ENCODE measurements at places on chromosomes 7 and 10.

GRCh38 chr10:128812000-128812399 lies 655.0 kb upstream of the MGMT start:
- peak; percentile 76 for DNase-seq

DNA sequence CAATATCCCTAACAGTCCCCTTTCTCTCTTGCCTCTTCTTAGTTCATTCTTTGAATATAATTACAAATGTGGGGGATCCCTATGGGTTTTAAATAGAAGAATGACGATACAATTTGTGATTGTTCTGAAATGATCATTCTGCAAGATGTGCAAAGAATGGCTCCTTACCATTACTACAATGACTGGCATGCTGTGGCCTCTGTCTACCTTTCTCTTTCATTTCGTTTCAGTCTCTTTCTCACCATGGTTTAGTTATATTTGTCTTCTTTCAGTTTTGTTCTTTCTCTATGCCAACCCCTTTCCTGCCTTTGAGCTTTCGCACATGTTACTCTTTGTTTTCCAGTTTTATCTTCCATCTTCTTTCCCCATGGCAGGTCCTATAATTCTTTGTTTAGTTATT lies 176.5 kb downstream of the SUGCT start:
- no peak for DNase-seq

DNA sequence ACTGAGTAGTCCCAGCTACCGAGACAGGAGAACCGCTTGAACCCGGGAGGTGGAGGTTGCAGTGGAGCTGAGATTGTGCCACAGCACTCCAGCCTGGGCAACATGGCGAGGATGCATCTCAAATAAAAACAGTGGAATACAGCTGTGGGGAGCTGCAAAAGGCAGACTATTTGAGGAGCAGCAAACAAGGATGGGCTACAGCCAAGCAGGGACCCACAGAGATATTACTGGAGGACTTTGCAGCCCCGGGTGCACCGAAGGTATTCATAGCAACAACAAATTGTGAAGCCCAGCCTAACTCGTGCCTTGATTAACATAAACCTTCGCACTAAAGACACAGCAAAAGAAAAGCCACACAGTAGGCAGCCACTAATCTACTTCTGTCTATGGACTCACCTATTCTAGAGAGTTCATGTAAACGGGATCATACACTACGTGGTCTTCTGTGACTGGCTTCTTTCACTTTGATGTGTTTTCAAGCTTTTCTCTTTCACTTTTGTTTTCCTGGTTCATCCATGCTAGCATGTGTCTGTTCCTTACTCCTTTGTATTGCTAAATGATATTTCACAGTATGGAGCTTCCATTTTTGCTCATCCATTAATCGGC lies 34.0 kb downstream of the PODXL start:
- DNase-seq = no peak

DNA sequence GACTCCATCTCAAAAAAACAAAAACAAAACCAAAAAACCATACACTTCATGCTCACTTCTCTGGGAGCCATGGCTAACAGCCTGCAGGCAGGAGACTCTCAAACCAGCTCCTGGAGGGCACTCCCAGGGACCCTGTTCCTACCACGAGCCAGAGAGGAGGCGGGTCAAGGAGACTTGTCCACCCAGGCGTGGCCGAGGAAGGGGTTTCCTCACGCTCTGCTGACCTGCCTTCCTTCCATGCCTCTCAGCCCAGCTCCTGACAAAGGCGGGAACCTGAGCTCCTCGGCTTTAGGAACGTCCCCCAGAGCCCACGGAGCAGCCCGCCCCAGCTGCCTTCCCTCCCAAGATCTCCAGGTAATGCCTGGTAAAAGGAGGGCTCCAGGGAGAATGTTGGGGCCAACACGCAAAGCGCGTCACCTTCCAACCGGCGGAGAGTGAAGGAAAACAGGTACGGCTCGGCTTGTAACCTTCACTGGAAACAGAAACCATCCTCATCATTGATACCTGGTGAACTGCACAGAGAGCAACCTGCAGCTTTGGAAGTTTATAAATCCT lies 9.5 kb downstream of the GPR146 start:
- no peak for DNase-seq

GRCh38 chr10:59655309-59655708 lies 54.3 kb downstream of the SLC16A9 start:
- no peak for DNase-seq

- DNase-seq = no peak
Observed at GRCh38 chr10:70969188-70969587, 80.8 kb upstream of the PCBD1 start.

DNA sequence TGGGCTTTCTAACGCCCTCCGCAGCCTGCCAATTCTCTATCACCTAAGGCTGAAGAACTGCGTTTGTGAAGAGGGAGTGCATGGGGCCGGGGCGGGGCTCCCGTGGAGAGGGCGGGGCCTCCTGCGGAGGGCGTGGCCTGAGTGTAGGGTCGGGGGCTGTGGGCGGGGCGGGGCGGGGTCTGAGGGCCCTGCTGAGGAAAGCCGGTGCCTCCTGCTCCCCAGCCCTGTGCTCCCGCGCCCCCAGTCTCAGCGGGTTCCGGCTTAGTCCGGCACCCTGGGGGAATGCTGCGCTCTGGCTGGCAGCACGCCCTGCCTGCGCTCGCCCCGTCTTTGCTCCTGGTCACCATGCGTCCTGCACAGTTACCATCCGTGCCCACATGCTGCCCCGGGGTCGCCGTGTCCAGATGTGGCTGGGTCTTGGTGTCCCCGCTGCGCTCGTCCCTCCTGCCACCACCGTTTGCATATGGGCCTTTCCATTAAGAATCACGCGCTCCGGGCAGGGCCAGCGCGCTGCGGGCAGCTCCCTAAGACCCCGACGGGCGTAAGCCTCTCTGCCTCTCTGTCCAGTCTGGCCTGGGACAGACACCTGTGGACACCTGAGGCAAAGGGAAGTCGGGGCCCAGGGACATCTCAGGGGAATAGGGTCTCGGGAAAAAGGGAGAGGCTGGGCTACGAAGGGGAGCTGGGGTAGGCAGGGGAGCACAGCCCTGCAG lies 144.0 kb upstream of the RET start:
- no peak for DNase-seq

GRCh38 chr7:139328375-139328774 lies 12.8 kb upstream of the FMC1 start:
- DNase-seq = no peak

GRCh38 chr10:119742947-119743648 lies 17.2 kb downstream of the INPP5F start:
- no peak for DNase-seq

DNA sequence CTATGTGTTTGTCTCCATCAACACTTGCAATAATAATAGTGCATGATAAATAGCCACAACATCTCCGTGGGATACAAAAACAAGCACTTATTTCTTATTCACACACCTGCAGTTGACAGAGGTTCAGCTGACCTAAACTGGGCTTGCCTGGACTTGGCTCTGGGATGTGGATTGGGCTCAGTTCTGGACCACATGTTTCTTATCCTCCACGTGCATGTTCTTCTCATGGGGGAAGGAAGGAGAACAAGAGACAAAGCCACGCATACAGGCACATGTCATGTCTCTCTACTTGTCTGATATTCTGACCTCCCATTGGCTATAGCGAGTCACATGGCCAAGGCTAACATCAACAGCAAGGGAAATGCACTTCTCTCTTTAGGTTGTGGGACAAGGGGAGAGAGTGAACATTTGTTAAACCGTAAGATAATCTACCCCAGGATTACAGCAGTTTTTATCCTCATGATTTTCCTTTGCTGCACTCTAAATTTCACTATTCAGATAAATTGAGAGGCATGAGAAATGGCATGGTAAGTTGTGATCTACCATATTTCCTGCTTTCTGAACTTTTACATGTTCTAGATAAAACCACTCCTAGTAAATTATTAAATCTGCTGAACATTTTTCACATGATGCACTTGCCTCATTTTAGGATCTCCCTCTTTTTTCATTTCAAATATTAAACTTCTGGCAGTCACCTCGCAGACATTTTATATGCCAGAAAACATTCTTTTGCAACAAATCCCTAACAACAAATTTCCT lies 33.7 kb downstream of the CFAP58 start:
- DNase-seq = no peak

- DNase-seq = no peak
Observed at GRCh38 chr7:101124376-101125056, 2.4 kb upstream of the SERPINE1 start.

GRCh38 chr7:28425496-28425895 lies 13.2 kb downstream of the CREB5 start:
- DNase-seq = no peak

- no peak for DNase-seq
Observed at GRCh38 chr10:96502561-96503282, 11.0 kb downstream of the TLL2 start.

DNA sequence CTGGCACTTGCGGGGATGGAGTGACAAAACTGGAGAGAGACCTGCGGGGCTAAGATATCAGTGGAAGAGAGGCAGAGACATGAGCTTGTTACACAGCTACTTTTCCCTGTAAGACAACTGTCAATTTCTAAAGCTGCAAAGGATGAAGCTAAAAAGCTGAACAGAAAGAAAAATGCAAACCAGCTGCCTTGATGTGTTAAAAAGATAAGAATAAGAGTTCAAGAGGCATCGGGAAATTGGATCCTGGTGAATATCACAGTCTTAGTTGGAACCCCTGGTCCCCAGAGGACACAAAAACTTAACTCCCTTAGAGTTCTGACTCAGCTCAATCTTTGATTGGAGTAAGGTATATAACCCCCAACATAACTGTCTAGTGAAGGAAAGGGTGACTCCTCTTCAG lies 38.8 kb downstream of the VPS41 start:
- DNase-seq = no peak

- DNase-seq = no peak
Observed at GRCh38 chr10:35876248-35876647, 234.2 kb upstream of the FZD8 start.

- DNase-seq = no peak
Observed at GRCh38 chr10:120474956-120475355, 17.9 kb downstream of the PLPP4 start.

GRCh38 chr7:67807826-67808225 lies 811.2 kb downstream of the TYW1 start:
- peak; percentile 16 for DNase-seq

DNA sequence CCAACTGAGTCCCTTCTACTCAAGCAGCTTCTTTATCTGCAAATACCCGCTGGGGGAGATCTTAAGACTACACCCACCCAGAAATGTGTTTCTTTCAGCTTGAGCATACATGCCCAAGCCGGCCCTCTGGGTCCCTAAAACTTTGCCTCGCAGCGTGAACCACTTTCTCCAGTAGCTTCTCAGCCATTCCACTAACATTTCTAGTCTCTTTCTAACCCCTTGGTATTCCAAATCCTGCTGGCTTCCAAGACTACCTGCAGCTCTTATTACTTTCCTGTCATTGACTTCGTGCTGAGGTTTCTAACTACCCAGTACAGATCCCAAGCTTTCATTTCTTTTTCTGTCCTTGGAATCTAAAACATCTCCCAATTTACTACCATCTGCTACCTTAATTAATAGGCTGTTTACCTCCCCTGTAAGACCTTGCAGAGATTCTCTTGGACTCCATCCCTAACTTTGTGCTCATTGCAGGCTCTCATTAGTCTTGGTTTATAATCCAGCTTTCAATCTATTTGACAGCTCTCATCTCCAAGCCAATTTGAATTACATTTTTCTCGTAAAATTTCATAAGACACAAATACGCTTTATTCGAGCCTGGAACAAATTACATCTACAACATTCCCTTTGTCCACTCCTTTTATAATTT lies 153.6 kb downstream of the FGFR2 start:
- DNase-seq = no peak

- no peak for DNase-seq
Observed at GRCh38 chr10:72068901-72069446, 19.4 kb downstream of the SPOCK2 start.

DNA sequence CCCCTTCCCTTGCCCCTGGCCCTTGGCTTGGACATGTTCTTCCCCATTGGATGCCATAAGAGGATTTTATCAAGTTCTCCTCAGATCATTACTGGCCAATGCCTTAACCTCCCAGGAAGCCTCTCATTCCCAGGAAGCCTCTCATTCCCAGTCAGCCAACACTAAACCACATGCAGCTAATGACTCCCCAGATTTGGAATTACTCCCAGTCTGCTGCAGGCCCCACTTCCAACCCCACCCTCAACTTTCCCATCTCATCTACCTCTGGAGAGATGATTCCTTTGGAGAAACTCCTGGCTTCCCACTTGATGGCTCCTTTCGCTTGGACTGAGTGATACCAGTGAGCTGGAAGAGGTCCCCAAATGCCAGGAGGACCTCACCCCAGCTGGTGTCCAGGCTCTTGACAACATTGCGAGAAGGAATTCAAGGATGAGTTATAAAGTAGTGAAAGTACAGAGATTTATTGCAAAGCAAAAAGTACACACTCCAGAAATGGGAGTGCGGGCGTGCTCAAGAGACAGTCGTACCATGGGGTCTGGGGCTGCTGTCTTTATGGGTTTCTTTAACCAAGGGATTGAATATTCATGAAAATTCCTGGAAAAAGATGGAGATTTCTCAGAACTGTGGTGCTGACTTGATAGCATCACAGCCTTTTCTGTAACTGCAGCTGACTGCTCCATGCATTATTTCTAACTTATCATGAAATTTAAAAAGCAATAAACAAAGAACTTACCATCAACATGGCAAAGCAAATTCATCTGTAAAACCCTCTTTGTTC lies 117.2 kb upstream of the ADCY1 start:
- DNase-seq = no peak

DNA sequence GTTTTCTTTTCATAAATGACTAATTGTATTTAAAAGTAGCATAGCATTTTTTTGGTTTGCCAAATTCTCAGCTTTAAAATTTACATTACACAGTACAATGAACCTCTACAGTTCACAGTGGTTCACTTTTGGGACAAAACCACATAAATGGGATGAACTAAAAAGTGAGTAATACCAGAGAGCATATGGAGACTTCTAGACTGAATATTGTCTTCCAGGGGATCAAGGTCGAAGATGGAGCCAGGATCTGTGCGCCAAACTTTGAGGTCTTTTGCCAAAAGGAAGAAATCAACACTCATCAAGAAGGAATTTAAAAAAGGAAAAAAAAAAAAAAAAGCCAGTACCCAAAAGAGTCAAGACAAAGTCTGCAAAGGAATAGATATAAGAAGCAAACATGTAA lies 87.5 kb downstream of the NEBL start:
- no peak for DNase-seq

DNA sequence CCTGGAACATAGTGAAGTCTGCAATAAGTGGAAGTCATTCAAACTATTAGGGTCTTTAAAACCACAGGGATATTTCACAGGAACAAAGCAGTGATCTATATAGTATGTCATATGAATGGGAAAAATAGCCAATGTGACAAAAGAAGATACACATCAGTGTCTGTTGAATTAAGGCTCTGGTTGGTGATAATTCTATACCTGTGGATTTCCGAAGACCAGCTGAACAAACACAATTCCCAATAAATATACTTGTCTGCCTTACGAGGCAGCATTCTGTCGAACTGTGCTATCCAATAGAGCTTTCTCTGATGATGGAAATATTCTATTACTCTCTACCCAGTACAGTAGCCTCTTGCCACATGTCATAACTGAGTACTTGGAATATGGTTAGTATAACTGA lies 55.9 kb upstream of the CAV2 start:
- no peak for DNase-seq

GRCh38 chr7:129771928-129772479 lies 160.5 kb downstream of the NRF1 start:
- no peak for DNase-seq

- no peak for DNase-seq
Observed at GRCh38 chr10:126135177-126135576, 238.8 kb downstream of the FANK1 start.
